ENCODE measurements at places on chromosomes 6 and 20. TPM values are rescaled to one million over a fixed set of nuclear protein-coding genes. Genes with fewer than 3 reads are reported as not detected.

GRCh38 chr6:46901882-46902314 is 19.8 kb downstream of the ADGRF5 start:
- H3K4me1 ChIP-seq = peaks cover 3% of the 10 kb centered on the region
- no peaks in the 10 kb centered on the region for H3K36me3 ChIP-seq
- H3K4me3 ChIP-seq = no peak overlapping the region
- no peak overlapping the region for H3K27ac ChIP-seq

DNA sequence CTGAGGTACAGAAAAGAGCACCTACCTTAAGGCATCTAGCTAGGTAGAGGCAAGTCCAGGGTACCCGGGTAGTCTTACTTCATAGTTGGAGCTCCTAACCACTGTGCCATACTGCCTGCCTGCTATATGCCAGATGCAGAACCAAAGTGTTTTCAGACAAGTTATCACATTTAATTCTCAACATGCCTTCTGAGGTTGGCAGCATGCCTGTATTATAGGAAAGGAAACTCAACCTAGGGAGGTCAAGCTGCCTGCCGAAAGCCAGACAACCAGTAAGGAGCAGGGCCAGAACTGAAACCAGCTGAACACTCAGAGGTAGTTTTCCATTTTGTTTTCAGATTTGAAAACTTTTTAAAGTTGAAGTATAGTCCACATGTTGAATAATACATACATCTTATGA is 5.4 kb downstream of the CTNNBL1 start:
- DNase-seq = no peak
- H3K27me3 ChIP-seq = no peaks in the 10 kb centered on the region
- H3K4me1 ChIP-seq = no peaks in the 10 kb centered on the region
- no peaks in the 10 kb centered on the region for H3K36me3 ChIP-seq
- H3K4me3 ChIP-seq = no peak overlapping the region

MOCS1 gene
- total RNA-seq = 7.2 TPM

DNA sequence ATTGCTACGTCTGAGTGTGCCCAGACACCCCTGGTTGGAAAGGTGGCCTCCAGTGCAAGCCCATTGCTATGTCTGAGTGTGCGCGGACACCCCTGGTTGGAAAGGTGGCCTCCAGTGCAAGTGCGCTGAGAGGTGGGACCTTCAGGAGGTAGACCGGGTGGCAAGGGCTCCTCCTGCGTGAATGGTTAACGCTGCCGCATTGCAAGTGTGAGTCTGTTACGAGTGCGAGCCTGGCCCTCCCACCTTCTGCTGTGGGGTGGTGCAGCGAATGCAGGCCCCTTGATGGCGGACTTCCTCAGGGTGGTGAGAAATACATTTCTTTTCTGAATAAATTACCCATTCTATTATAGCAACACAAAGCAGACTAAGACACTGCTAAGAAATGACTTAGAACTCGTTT is 208.8 kb downstream of the DLL1 start:
- no peak overlapping the region for H3K27ac ChIP-seq
- no peak for DNase-seq
- no peak overlapping the region for H3K4me3 ChIP-seq
- no peaks in the 10 kb centered on the region for H3K36me3 ChIP-seq
- no peaks in the 10 kb centered on the region for H3K27me3 ChIP-seq

SH3BGRL2 gene
- total RNA-seq = 26.8 TPM

- DNase-seq = no peak
- no peak overlapping the region for H3K27ac ChIP-seq
- no peaks in the 10 kb centered on the region for H3K36me3 ChIP-seq
- no peaks in the 10 kb centered on the region for H3K27me3 ChIP-seq
- H3K4me3 ChIP-seq = no peak overlapping the region
Measured at GRCh38 chr6:151616600-151616999, 122.8 kb downstream of the CCDC170 start.

LHFPL5 gene
- not detected for total RNA-seq

GRCh38 chr6:135546680-135547418 is 49.3 kb upstream of the AHI1 start:
- H3K27me3 ChIP-seq = no peaks in the 10 kb centered on the region
- no peaks in the 10 kb centered on the region for H3K36me3 ChIP-seq
- H3K27ac ChIP-seq = no peak overlapping the region
- no peaks in the 10 kb centered on the region for H3K4me1 ChIP-seq
- no peak overlapping the region for H3K4me3 ChIP-seq
- no peak for DNase-seq

GRCh38 chr6:47256361-47256760 is 53.3 kb downstream of the TNFRSF21 start:
- no peak overlapping the region for H3K27ac ChIP-seq
- no peak for DNase-seq
- no peak overlapping the region for H3K4me3 ChIP-seq
- H3K27me3 ChIP-seq = no peaks in the 10 kb centered on the region
- no peaks in the 10 kb centered on the region for H3K36me3 ChIP-seq

SIRPA gene
- 20.3 TPM for total RNA-seq

- no peaks in the 10 kb centered on the region for H3K36me3 ChIP-seq
- H3K4me3 ChIP-seq = no peak overlapping the region
- H3K27me3 ChIP-seq = no peaks in the 10 kb centered on the region
- no peak for DNase-seq
Measured at GRCh38 chr6:138054982-138055381, 52.2 kb downstream of the PERP start.

GRCh38 chr20:20299904-20300303 is 68.0 kb upstream of the INSM1 start:
- no peak for DNase-seq
- no peak overlapping the region for H3K4me3 ChIP-seq
- H3K27ac ChIP-seq = no peak overlapping the region
- no peaks in the 10 kb centered on the region for H3K4me1 ChIP-seq
- H3K27me3 ChIP-seq = no peaks in the 10 kb centered on the region
- H3K36me3 ChIP-seq = no peaks in the 10 kb centered on the region

ZC2HC1B gene
- total RNA-seq = 2.0 TPM

KIF25 gene
- 0.28 TPM for total RNA-seq

ETV7 gene
- 1.8 TPM for total RNA-seq

- H3K4me1 ChIP-seq = no peaks in the 10 kb centered on the region
- no peak overlapping the region for H3K27ac ChIP-seq
- DNase-seq = peak; percentile 53
- H3K4me3 ChIP-seq = no peak overlapping the region
- no peaks in the 10 kb centered on the region for H3K36me3 ChIP-seq
Measured at GRCh38 chr20:32040142-32040953, 11.7 kb upstream of the HCK start.

DNA sequence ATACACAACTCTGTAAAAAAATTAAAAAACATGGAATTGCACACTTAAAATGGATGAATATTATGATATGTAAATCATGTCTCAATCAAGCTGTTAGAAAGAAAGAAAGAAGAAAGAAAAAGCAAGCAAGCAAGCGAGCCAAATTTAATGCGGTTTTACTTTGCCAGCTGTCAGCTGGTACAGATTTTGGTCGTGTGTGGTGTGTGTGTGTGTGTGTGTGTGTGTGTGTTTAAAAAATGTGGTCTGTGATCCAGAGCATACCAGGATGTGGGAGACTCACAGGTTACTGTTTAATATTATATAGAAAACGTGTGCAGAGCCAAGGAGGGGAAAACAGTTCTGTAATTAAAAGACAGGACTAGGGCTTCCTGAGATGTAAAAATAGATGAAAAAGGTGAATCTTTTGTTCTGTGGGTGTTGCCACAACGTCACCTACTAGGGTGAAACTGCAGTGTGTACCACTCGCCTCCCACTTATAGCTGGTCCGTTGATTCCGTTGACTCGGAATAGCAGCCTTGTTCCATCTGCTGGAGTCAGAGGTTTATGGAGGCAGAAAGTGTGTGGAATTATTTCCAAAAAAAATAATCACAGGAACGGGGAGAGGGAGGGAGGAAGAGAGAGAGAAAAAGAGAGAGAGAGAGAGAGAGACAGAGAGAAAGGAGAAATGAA is 197.7 kb downstream of the BCAS1 start:
- H3K36me3 ChIP-seq = no peaks in the 10 kb centered on the region
- H3K4me1 ChIP-seq = peaks cover 3% of the 10 kb centered on the region
- H3K27ac ChIP-seq = peak overlapping the region; percentile 37
- no peak for DNase-seq
- H3K27me3 ChIP-seq = no peaks in the 10 kb centered on the region

GRCh38 chr20:37274851-37275524 is 13.4 kb upstream of the GHRH start:
- no peak overlapping the region for H3K4me3 ChIP-seq
- no peak overlapping the region for H3K27ac ChIP-seq
- DNase-seq = no peak
- H3K27me3 ChIP-seq = no peaks in the 10 kb centered on the region
- H3K4me1 ChIP-seq = no peaks in the 10 kb centered on the region

DNA sequence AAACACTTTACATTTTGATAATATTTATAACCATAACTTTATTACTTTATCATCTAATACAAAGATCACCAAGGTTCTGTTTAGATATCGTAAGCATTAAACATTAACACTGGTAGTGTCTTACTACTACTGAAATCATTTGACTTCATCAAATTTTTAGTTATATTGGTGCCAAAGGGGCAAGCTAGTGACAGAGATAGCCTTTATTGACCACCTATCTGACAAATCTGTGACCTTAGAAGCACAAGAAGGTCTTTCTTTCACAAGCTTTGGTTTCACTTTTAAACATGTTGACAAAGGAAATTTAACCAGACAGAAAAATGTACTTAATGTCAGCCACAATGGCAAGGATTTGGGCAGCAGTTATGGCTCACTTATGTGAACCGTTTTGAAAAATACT is 50.7 kb upstream of the ENPP4 start:
- no peaks in the 10 kb centered on the region for H3K4me1 ChIP-seq
- H3K27ac ChIP-seq = no peak overlapping the region
- H3K4me3 ChIP-seq = no peak overlapping the region
- no peaks in the 10 kb centered on the region for H3K27me3 ChIP-seq
- H3K36me3 ChIP-seq = no peaks in the 10 kb centered on the region

ZBTB46 gene
- total RNA-seq = 7.9 TPM

- H3K4me3 ChIP-seq = no peak overlapping the region
- no peaks in the 10 kb centered on the region for H3K36me3 ChIP-seq
- DNase-seq = peak; percentile 32
- no peaks in the 10 kb centered on the region for H3K27me3 ChIP-seq
- H3K27ac ChIP-seq = no peak overlapping the region
- H3K4me1 ChIP-seq = no peaks in the 10 kb centered on the region
Measured at GRCh38 chr6:14129575-14129974, 12.0 kb downstream of the CD83 start.

GRCh38 chr6:107110200-107110599 is 5.1 kb downstream of the BEND3 start:
- DNase-seq = no peak
- no peak overlapping the region for H3K27ac ChIP-seq
- H3K27me3 ChIP-seq = no peaks in the 10 kb centered on the region
- no peaks in the 10 kb centered on the region for H3K4me1 ChIP-seq

GRCh38 chr6:153537422-153537821 is 406.3 kb upstream of the RGS17 start:
- no peak overlapping the region for H3K27ac ChIP-seq
- no peak overlapping the region for H3K4me3 ChIP-seq
- no peak for DNase-seq
- no peaks in the 10 kb centered on the region for H3K4me1 ChIP-seq
- no peaks in the 10 kb centered on the region for H3K27me3 ChIP-seq
- H3K36me3 ChIP-seq = no peaks in the 10 kb centered on the region

GRCh38 chr6:107917451-107918375 is 40.3 kb downstream of the SEC63 start:
- H3K36me3 ChIP-seq = peaks cover 3% of the 10 kb centered on the region
- H3K27me3 ChIP-seq = no peaks in the 10 kb centered on the region
- H3K4me1 ChIP-seq = no peaks in the 10 kb centered on the region
- H3K27ac ChIP-seq = no peak overlapping the region
- H3K4me3 ChIP-seq = no peak overlapping the region
- no peak for DNase-seq

MAFB gene
- total RNA-seq = 49.5 TPM

BPIFB2 gene
- total RNA-seq = not detected

MYLK2 gene
- 0.91 TPM for total RNA-seq

- no peaks in the 10 kb centered on the region for H3K4me1 ChIP-seq
- peak within 1 kb of the TSS; percentile 52 for H3K4me3 ChIP-seq
- peak within 1 kb of the TSS; percentile 85 for H3K27ac ChIP-seq
- DNase-seq = peak; percentile 87
Measured at GRCh38 chr6:30690403-30691207, at the start of gene NRM. Gene NRM (minus strand): TSS chr6:30690984. CDS start chr6:30690974, 10 bp downstream.

- H3K27me3 ChIP-seq = no peaks in the 10 kb centered on the region
- DNase-seq = no peak
- H3K36me3 ChIP-seq = no peaks in the 10 kb centered on the region
- no peak overlapping the region for H3K27ac ChIP-seq
- no peaks in the 10 kb centered on the region for H3K4me1 ChIP-seq
- no peak overlapping the region for H3K4me3 ChIP-seq
Measured at GRCh38 chr6:99341862-99342455, 7.5 kb downstream of the FAXC start.

- no peaks in the 10 kb centered on the region for H3K27me3 ChIP-seq
- H3K36me3 ChIP-seq = no peaks in the 10 kb centered on the region
- H3K27ac ChIP-seq = no peak overlapping the region
- no peaks in the 10 kb centered on the region for H3K4me1 ChIP-seq
- DNase-seq = no peak
Measured at GRCh38 chr6:126170978-126171382, 168.9 kb upstream of the CENPW start.

DNA sequence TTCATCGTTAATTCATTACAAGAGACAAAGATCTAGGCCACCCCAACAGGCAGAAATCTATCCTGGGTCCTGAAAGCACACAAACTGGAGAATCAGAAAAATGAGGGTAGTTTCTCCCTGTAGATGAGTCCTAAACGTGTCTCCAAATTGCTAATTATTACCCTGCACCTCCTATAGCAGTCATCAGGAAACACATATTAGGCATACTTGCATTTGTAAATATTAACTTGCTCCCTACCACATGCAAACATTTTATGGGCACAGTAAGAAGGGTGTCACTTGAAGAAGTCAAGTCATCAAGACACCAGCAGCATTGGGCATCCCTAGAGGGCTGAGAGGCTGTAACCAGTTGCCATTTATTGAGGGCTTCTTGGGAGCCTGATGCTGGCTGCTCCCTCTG is 17.9 kb upstream of the SIRPB1 start:
- no peaks in the 10 kb centered on the region for H3K36me3 ChIP-seq
- H3K27me3 ChIP-seq = no peaks in the 10 kb centered on the region
- H3K4me1 ChIP-seq = no peaks in the 10 kb centered on the region

DNA sequence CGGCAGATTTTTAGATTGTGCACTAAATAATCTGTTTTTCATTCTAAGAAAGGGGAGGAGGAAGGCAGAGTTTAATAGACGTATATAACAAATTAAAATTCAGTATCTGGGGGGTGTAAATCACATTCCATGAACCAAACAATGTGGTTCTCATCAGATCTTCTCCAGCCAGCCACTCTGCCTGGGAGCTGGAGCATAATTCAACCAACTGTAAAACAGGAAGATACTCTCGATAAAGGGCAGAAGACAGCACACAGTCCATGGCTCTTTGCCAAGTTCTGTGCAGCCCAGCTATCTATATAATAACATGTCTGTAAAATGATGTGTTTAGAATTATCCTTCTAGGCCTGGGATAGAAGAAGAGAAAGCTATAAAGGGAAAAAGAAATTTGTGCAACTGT is 289.9 kb upstream of the ZFP64 start:
- peaks cover 1% of the 10 kb centered on the region for H3K27me3 ChIP-seq
- H3K36me3 ChIP-seq = no peaks in the 10 kb centered on the region
- DNase-seq = no peak
- H3K27ac ChIP-seq = no peak overlapping the region
